ENCODE measurements at places on chromosomes 1 and 21.
A peak's percentile ranks its signal among the peaks of the same experiment; 100 is the strongest.

DNA sequence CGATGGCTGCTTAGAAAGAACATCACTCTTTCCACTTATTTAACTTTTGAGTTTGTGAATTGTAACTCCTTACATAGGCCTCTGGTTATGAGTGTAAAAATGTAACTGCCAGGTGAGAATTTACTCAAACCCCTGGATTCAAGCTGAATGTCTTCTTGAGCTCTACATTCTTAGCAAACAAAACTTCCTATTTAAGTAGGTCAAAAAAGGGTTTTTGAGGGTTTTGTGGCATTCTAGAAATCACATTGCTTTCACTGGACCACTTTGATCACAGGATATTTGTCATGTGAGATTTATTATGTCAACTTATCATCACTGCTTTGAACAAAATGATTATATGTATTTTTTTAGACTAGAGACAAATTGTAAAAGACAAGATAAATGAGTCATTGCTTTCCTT lies 5.7 kb downstream of the IL23R start:
- DNase-seq: no peak

DNA sequence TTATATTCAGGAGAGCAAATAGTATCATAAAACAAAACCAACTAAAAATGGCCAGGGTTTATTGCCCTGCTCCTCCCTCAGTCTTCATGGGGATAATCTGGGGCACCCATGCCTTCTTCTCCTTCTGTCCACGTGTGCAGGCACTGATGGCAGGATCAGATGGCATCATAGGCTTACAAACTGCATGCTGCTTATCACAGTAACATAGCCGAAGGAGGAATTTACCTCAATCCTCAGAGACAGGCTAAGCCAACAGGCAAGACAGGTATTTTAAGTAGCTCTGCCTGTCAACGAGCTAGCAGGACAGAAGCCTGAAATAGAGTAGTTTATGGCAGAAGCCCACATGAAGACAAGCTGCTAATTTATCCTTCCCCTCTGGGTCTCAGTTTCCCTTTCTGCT lies 9.4 kb downstream of the LAMB3 start:
- no peak for DNase-seq

GRCh38 chr21:15249285-15249993 lies 184.6 kb upstream of the NRIP1 start:
- peak; percentile 59 for DNase-seq

GRCh38 chr1:178521241-178521640 lies 8.3 kb downstream of the TEX35 start:
- no peak for DNase-seq

GRCh38 chr1:11851180-11851579 lies 3.6 kb upstream of the NPPA start:
- DNase-seq: no peak

DNA sequence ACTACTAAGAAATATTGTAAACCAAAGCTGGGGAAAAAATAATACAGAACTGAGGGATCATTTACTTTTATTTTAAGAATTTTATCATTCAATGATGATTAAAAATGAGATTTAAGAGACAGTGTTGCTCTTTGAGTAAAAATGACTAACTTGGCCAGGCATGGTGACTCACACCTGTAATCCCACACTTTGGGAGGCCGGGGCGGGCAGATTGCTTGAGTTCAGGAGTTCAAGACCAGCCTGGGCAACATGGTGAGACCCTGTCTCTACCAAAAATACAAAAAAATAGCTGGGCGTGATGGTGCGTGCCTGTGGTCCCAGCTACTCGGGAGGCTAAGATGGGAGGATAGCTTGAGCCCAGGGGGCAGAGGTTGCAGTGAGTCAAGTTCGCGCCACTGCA lies 21.8 kb upstream of the PLEKHO1 start:
- DNase-seq: no peak

Measured in cardiac fibroblast (primary cell).